MM.1S (cell line): ENCODE measurements at places on chromosomes 5 and 9.

DNA sequence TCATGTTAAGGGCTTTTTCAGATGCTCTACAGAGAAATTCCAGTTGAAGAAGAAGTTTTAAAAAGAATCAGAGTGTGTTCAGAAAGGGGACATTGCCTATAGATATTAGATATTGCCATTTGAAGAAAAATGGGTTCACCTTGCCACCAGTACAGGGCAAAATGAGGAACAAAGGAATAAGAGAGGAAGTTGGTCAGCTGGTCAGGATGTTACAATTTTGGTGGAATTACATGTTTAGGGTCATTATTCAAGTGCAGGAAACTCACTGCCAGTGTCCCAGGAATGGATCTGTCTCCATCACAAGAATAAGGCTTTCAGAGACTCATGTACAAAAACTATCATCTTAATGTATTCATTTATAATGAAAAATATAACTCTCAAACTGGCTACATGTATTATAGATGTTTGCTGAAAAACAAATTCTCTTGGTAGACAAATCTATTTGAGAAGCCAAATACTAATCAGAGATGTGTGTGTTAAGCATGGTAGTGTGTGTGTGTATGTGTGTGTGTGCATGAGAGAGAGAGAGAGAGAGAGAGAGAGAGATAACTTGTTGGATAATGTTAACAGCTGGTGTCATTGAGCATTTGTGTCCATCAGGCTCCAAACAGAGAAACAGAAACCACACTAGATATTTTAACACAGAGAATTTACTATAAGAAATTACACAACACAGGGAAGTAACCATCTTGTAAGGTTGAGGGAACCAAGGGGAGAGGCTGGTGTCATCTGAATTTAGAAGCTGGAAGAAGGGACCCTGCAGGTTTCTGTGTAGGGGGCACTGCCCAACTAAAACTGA is 5.0 kb upstream of the C1QTNF3 start:
- no peak for DNase-seq

DNA sequence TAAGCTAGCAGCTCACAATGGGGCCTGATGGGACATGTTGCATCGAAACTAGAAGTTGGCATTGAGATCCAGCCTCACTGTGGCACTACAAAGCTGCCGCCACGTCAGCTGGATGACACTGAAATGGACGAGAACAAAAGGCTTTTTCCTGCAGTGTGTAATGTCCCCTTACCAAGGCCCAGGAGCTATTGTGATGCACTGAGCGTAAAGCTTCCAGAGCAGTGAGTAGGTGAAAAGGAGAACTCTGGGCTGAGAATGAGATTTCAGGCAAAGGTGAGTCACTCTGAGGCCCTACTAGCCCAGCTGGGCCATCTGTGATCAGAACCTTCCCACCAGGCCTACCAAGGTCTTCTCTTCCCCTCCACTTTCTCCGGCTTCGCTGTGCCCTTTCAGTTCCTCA is 528.1 kb upstream of the KLF4 start:
- DNase-seq, result no peak

GRCh38 chr5:144318011-144318410 is 147.3 kb downstream of the KCTD16 start:
- DNase-seq, result no peak

DNA sequence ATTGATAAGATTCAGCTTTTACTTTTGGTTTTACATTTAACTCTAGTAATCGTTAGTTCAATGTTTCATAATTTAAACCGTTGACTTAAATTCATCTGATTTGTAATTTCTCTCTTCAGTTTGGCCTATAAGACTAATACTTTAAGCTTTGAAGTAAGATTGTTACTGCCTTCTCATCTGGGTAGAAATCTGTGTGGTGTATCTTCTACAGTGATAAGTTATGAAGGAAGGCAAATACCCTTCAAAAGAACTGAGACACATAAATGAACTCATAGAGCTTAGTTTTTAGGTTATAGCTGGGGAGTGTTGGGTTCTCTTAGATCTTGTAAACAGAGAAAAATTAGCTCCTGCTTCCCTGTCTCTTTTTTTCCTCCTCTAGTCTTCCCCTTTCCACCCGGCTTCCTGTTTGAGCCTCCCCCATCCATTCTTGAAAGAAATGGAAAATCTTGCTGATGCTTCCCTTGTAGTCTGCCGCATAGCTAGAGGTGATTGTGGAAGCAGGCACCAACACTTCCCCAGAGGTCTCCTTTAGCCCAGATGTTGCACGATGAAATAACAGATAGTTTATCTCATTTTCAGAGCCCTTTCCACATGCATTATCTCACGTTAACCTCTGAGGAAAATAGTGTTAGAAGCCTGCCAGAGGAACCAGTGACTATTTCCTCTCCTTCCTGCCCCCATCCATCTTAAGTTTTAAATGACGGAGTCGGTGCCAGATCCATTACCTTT is 2.0 kb upstream of the F2RL2 start:
- DNase-seq, result no peak

DNA sequence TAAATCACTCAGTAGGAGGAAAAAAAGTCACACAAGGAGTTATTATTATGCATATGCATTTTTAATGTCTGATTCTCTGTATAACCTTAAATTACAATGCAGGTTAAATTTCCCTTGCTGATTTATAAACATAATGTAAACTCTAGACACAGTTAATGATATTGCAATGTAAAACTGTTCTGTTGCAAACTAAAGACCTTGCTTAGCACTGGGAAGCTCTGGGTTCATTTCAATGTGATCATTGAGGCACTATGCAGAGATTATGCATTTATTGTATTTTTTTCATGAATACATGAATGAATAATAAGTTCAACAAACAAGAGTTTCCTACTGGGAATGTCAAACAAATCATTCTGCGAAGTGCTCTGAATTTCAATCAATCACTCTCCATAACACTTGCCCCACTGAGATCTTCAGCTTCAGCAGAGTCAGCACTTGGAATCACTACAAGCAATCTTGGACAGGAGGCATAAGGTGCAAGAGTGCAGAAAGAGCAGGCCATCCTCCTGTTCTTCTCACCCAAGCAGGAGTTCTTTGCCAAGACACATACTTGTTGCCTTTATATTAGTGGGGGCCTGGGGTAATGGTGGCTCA is 232.1 kb downstream of the CSNK1G3 start:
- DNase-seq, result no peak

DNA sequence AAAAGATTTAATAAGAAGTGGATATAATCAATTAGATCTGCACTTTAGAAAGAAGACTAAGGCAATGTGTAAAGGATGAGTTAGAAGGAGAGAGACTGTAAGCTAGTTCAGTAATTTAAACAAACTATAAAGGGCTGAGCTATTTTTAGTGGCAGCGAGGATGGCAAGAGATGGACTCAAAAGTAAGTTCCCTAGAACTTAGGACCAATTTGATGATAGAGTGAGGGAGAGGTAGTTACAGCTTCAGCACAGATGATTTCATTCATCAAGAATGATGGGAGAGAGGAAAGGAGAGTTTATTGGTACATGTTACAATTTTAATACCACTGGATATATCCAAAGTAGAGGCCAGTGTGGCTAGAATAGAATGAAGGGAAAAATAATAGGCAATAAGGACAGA is 19.1 kb downstream of the NADK2 start:
- no peak for DNase-seq

GRCh38 chr9:36169708-36170107 is 520 bp downstream of the CCIN start:
- DNase-seq, result no peak

DNA sequence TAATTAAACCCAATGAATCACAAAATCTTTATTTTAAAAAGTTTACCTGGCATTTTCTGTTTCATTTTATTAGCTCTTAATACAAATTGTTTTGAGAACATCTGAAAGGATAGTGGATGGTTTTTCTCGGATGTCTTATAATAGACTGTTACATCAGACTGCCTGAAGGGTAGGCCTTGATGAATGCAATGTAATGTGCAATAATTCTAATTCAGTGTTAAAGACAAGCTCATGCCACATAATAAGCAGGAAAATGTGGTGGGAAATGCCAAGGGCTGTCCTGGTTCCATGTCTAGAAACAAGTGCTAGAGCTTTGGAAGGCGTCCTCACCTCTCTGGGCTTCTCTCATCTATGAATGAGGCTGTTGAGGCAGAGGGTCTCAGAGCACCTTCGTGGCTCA is 148.1 kb downstream of the DEPDC1B start:
- DNase-seq, result no peak
